ENCODE measurements at places on chromosomes 6 and 20.

- DNase-seq, result no peak
Observed at GRCh38 chr20:5586720-5587119, 163.5 kb upstream of the SHLD1 start.

DNA sequence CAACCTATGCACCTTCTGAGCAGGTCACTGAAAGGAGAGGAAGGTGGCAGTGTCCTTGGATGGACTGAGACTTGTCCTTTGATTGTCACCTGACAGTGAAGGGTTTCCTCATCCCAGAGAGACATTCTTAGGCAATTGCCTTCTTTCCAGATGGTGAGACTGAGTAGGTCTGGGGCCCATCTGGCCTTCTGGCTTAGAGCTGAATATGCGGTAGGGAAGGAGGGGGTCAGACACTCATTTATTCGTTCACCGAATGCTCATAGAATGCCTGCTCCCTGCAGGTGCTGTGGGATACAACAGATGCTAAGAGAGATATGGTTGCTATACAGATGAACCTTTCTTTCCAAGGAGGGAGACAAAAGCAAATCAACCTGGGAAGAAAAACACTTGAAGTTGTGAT, 76.8 kb downstream of the BMP6 start:
- no peak for DNase-seq

- no peak for DNase-seq
Observed at GRCh38 chr6:4342407-4343137, 207.2 kb upstream of the ECI2 start.

DNA sequence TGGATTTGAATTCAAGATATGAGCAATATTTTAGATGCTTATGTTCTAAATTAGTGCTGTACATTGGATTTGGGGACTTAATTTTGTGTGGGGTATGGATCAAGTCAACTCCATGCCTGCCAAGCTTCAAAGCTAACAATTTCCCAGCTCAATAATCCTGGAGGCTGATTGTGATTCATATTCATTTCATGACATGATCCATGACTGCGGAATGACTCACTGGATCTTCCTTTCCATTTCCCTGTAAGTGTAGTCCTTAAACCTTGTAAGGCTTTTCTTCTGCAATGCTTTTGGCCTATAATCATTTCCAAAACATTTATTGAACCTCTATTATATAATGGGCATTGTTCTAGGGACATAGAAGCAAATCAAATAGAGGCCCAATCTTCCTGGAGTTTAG, 44.7 kb upstream of the CCN2 start:
- peak; percentile 92 for DNase-seq

DNA sequence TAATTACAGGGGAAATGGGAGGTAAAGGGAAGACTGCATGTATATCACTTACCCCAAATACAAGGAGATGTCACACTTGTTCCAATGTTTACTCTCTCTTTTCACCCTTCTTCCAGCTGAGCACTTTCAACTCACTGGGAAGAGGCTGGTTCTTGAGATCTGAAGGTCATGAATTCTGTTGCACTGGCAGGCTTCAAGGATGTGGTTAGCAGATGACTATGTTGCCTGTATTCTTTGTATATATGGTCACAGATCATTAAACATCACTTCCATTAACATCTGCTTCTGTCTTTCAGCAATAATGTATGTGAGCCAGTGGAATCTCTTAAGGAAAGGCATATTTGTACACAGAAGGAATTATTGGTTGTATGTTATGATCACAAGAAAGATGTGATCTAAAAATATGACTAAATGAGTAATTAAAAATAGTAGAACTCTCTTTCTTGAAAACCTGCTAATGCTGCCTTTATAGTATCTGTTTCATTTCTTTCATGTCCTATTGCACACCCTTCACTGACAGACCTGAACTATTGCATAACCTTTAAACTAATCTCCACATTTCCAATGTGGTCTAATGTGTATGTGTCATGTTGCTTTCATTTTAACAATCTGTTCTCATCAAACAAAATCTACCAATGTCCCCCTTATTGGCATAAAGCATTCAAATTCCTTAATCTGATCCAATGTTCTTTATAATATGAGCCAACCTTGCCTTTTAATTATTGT, 131.4 kb upstream of the EPHA7 start:
- no peak for DNase-seq
